ENCODE measurements at places on chromosomes 1 and 21.

DNA sequence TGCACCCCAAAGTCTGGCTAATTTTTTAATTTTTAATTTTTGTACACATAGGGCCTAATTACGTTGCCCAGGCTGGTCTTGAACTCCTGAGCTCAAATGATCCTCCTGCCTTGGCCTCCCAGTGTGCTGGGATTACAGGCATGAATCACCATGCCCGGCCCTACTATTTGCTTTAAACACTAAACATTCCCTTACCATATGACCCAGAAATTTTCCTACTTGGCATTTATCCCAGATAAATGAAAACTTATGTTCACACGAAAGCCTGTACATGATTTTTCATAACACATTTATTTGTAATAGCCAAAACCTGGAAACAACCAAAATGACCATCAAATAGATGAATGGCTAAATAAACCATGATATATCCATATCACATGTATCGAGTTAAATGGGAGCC, 35.8 kb downstream of the NDUFS5 start:
- no peak for DNase-seq

DNA sequence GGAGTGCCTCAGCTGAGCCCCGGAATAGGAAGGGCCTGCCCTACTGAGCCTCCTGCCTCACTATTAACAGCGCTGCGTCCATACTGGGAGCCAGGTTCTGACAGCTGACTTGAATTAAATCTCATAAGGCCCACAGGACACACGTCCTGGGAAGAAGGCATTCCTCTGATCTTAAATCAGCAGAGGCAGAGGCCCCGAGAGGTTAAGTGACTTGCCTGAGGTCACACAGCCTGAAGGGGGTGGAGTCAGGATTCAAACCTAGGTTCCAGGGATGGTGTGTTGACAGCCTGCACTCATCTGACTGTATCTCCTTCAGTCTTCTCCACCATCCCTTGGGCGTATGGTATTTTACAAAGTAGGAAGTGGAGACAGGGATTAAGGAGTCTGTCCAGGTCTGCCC, 79.8 kb downstream of the AJAP1 start:
- no peak for DNase-seq

GRCh38 chr21:31473685-31474345, 129.8 kb upstream of the TIAM1 start:
- DNase-seq = no peak

- DNase-seq = no peak
Observed at GRCh38 chr1:204560590-204561150, 44.5 kb downstream of the MDM4 start.

GRCh38 chr1:178579562-178579961, 66.7 kb downstream of the TEX35 start:
- no peak for DNase-seq

DNA sequence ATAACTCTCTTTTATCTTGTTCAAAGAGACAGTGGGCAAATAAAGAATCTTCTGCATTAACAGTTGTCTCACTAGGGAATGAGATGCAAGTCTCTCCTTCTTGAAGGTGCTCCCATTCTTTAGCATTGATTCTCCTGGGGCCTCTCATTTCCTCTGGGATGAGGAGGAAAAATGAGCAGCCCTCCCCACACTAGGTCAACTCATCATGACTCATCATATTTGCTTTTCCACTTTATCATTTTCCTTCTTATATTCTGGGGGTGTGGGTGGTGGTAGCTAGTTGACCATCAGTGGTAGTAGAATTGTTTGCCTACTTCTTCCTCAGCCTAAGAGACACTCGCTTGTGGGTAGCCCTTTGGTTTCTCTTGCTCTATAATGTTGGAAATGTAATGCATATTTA, 182.0 kb upstream of the C1orf87 start:
- DNase-seq = no peak

- no peak for DNase-seq
Observed at GRCh38 chr1:53299233-53299632, 28.6 kb downstream of the LRP8 start.

DNA sequence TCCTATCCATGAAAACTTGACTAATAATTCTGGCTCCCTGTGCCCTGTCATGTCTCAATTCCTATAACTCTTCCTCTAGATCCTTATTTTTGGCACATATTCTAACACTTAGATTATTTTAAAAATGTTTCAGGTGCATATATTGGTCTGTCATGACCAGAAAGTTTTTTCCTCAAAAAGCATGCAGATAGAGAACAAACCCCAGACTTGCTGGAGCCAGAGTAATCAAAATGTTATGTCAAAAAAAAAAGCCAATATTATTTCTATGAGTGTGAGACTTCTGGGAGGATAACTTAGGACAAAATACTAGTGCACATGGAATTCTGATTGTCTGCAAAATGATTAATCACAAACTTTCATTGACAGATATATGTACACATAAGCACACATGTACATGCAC, 135.1 kb upstream of the MROH9 start:
- DNase-seq = no peak

GRCh38 chr1:236206548-236206947, 64.2 kb downstream of the GPR137B start:
- no peak for DNase-seq

DNA sequence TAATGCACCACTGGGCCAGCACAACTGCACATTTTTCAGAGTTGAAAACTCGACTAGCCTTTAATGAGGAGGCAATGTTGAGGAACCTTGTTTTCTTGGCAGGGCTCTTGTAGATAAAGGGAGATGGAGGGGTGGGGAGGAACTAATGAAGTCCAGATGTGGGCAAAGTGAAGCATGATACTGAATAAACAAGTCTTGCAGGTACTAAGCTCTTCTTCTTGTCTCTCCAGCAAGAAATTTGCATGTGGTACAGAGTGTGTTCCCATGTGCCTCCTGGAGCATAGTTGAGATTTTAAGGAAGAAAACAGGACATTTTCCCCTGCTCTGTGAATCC, 47.0 kb downstream of the PLPP3 start:
- DNase-seq = peak; percentile 9

DNA sequence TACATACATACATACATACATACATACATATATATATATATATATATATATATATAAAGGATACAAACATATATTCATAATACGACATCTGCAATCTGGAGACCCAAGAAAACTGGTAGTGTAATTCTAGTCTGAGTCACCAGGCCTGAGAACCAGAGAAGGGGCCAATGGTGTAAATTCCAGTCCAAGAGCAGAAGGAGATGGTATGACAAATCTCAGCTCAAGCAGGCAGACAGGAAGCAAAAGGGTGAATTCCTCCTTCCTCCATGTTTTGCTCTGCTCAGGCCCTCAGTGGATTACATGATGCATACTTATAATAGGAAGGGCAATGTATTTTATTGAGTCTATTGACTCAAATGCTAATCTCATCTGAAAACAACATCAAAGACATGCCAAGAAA, 1060.4 kb upstream of the TMPRSS15 start:
- DNase-seq = no peak

DNA sequence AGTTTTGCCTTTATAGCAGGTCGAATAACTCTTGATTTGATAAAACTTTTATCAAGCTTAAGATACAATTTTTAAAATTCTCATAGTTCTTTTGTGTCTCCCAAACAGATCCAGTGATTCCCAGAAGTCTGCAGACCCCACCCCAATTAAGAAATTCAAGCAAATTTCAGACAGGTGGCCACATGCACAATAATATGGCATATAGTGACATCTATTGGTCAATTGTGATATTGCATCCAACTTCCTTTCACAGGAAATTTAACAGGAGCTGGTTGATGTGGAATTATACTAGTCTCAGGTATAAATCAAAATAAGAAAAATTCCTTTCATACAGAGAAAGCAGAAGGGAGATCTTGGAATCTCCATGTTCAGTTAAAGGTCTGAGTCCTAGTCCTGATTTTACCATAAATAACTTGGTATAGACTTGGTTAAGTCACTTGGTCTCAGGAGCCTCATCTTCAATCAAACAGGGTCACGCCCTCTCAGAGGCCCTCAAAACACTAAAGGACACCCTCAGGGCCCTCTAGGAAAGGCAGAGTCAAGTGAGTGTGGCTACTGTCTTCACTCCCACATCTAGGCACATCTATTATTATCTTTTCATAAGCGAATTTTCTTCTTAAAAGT, 24.1 kb downstream of the PIGM start:
- DNase-seq = no peak

DNA sequence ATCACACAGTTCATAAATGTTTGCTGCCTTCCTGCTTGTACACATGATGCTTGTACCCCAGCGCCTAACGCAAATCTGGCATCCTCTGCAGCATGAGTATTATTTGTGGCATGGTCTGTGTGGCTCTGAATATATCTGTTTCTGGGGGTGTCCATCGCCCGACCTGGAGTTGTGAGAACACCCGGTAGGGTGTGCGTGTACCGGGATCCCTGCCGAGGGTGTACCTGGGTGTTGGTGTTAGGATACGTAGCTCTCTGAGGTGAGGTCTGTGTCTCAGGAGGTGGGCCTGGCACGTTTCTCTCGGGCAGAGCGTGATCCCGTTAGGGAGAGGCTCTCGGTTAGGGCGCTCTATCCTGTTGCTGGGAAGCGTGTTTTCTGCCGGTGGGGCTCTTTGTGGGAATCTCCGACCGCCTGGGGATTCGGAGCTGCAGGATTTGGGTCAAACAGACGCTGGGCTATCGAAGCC, 10.4 kb upstream of the CDC20 start:
- no peak for DNase-seq

GRCh38 chr1:43068911-43069310, 103.2 kb downstream of the EBNA1BP2 start:
- no peak for DNase-seq

GRCh38 chr1:221868593-221869303, 126.9 kb upstream of the DUSP10 start:
- peak; percentile 60 for DNase-seq

DNA sequence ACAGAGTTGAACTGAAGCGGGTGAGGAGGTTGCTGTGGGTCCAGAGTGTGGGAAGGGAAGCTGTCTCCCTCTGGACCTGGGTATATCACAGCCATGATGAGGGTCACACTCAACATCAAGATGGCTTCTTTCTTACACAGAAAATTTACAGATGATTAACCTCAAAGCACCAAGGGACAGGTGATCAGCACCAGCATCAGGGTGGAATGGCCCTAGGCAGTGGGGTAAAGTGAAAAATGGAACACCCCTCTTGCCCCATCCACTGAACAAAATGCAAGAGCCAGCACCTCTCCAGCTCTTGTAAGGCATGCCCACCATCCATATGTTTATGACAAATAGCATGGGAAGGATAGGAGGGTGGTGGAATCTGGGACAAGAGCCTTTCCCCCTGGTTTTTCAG, 40.3 kb downstream of the HSD3B1 start:
- no peak for DNase-seq

GRCh38 chr21:26833460-26833939, 11.7 kb downstream of the ADAMTS1 start:
- no peak for DNase-seq

DNA sequence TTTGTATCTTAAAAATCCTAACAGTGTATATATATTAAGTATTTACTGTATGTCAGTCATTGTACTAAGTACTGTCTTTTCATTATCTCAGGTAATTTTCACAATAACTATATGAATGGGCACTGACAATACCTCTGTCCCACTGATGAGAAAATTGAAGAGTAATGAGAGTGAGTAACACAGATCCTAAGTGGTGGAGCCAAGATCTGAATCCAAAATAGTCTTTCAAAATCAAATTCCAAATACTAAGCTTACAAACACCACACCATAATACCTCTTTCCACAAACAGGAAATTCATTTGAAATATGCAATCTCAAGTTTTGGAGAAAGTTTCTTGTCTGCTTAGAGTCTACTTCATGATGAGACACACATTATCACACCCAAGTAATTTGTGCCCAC, 105.9 kb upstream of the EDEM3 start:
- no peak for DNase-seq

GRCh38 chr1:113434081-113434873, 44.0 kb downstream of the MAGI3 start:
- DNase-seq = no peak

DNA sequence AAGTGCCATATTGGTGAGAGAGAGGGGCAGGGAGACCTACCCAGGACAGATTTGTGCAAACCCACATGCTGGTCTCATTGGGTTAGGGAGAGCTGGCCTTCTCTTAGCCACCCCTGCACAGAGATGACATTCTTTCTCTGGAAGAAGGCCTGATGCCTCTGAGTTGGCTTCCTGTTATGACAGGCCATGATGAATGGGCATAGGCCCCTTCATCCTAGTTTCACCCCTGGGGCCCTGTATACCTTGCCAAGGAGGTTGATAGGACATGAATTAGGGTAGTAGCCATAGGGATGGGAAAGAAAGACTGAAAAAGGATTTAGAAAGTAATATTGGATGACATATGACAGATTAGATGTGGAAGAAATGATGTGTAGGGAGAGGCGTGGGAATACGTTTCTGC, 46.6 kb downstream of the TENT5C start:
- no peak for DNase-seq

- DNase-seq = no peak
Observed at GRCh38 chr1:12734651-12735050, 11.3 kb upstream of the CFAP107 start.

- no peak for DNase-seq
Observed at GRCh38 chr21:40505244-40505643, 341.7 kb downstream of the DSCAM start.

DNA sequence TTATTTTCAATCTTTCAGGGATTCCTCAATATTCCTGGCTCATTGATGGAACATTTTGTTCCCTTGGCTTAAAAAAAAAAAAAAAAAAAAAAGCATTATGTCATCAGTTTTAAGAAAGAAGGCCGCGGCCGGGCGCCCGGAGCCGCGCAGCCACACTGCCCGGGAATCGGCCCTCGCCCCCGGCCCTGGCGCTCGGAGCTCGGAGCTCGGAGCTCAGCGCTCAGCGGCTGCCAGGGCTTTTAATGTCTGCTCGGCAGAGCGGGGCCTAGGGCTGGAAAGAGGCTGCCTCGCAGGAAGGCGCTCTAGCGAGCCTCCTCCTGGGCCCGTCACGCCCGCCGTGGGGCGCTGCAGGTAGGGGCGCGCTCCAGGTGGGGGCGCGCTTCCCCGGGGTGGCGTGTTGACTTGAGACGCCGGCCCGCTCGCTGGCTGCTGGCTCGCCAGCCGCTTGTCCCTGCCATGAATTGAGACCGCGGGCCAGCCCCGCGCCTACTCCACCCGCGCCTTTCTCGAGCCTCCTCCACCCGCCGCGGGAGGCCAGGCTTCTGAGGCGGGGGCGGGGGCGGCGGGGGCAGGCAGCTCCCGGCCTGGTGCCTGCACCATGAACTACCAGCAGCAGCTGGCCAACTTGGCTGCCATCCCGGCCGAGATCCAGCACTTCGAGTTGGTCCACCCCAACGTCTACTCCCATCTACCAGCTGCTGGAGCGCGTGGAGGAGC, 5.4 kb upstream of the TDRD5 start:
- no peak for DNase-seq

- no peak for DNase-seq
Observed at GRCh38 chr21:44765231-44766013, 36.2 kb downstream of the UBE2G2 start.

GRCh38 chr21:23743821-23744220, 1863.5 kb downstream of the MRPL39 start:
- no peak for DNase-seq

- no peak for DNase-seq
Observed at GRCh38 chr1:172399756-172400721, 20.4 kb upstream of the C1orf105 start.

- no peak for DNase-seq
Observed at GRCh38 chr1:83761167-83762038, 237.5 kb downstream of the TTLL7 start.

GRCh38 chr1:214004014-214004413, 16.2 kb downstream of the PROX1 start:
- DNase-seq = no peak
